ENCODE measurements at places on chromosomes 12 and 14.

- DNase-seq, result no peak
Observed at GRCh38 chr12:83537428-83538053, 850.8 kb downstream of the TMTC2 start.

DNA sequence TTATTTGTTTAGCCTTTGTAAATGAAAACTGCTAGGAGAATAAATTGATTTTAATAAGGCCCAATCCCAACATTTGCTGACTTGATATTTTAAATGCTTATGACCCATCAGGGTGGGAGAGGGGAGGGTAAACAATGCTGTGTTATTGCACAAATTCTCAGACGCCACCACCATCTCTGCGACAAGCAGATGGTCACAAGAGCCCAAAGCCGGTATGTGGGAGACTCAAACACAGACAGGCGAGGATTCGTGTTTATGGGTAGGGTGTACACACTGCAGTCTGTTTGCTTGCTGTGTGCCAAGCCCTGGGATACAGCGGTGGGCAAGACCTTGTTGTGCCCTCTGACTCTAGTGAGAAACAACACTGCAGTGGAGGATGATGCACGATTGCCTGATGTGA is 39.2 kb upstream of the PWP1 start:
- no peak for DNase-seq

GRCh38 chr14:70821584-70822529 is 12.5 kb upstream of the MAP3K9 start:
- DNase-seq, result no peak

GRCh38 chr12:128797119-128798118 is 26.3 kb downstream of the SLC15A4 start:
- no peak for DNase-seq

DNA sequence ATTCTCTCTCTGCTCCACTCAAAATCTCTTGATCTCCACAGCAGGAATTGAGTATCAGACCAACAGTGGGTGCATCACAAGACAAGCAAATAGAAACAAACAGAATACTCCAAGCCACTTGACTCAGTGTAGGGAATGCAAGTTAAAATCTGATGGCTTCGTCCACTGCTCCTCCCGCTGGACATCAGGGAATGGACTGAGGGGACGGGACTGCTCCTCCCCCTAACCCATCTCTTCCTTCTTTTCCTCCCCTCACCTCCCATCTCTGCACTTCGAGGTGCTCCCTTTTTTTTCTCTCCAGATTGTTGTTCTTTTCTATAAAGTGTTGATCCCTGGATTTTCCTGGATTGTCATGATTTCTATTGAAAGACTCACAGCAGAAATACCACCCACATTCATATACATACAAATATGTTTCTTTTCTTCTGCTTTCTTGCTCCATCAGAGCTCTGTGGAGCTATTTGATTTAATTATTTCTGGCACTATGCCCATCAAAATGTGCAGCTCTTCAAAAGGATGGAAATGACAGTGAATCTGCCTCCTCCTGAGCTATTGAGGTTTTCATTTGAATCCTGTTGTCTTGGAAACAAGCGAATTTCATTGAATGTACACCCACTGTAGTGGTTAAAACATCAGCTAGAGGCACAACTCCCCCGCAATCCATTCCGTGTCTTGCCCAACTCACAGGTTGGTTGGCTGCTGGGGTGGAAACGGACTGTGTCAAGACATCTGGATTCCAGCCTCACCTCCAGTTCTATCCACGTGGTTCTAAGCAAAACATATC is 199.7 kb downstream of the SPTSSA start:
- DNase-seq, result no peak

- no peak for DNase-seq
Observed at GRCh38 chr12:68904351-68904962, 28.5 kb downstream of the CPM start.

GRCh38 chr14:33846100-33846824 is 104.6 kb downstream of the EGLN3 start:
- no peak for DNase-seq

- DNase-seq, result no peak
Observed at GRCh38 chr12:77847060-77847541, 16.4 kb downstream of the NAV3 start.

DNA sequence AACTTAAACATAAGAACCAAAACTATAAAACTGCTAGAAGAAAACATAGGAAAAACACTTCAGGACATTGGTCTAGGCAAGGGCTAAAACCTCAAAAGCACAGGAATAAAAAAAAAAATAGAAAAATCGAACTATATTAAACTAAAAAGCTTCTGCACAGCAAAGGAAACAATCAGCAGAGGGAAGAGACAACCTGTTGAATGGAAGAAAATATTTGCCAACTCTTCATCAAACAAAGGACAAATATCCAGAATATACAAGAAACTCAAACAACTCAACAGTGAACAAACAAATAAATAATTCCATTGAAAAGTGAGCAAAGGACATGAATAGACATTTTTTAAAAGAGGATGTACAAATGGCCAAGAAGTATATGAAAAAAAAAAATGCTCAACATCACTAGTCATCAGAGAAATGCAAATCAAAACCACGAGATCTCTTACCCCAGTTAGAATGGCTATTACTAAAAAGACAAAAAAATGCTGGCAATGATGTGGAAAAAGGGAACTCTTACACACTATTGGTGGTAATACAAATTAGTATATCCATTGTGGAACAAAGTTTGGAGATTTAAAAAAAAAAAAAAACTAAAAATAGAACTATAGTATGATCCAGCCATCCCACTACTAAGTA is 152.0 kb downstream of the NDUFA12 start:
- DNase-seq, result no peak

DNA sequence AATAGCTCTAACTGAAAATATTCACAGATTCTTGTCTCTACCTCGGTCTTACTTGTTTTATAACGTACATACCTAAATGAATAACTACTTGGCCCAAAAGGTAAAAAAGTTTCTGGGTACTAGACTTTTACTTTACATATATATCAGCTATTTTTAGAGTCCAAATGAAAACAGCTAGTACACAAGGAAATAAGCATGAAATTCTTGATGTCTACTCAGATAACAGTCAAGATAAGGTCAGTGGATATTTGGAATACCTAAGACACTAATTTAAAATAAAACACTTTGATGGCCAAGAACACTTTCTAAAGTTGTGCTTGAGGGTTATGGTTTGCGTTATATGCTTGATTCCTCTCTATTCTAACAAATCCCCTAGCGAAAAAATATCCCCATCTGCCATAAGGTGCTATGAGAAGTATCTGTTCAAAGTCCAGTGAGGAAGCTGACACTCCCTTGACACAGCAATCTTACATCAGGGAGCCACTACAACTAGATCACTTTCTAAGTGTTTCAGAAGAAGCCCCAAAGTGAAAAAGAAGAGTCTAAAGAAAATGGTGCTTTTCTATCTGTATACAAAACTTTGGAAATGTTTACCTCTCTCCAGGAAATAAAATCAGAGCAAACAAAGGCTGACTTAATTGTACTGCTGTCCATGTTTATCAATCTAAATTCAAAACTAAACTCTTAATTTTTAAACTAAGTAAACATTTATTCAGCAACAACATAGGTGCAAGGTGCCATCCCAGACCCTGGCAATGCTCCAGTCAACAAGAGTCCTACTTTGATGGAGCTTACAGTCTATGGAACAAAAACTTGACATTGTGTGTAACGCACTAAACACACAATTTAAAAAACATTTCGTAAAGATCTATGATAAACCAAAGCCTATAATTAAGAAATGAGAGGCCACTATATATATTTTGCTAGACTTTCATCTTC is 11.7 kb downstream of the PTPN21 start:
- DNase-seq, result no peak

GRCh38 chr12:24360057-24360456 is 410.6 kb upstream of the SOX5 start:
- DNase-seq, result no peak

GRCh38 chr14:101031721-101032120 is 128.2 kb upstream of the RTL1 start:
- no peak for DNase-seq
